ENCODE measurements at places on chromosomes 5 and 9.

DNA sequence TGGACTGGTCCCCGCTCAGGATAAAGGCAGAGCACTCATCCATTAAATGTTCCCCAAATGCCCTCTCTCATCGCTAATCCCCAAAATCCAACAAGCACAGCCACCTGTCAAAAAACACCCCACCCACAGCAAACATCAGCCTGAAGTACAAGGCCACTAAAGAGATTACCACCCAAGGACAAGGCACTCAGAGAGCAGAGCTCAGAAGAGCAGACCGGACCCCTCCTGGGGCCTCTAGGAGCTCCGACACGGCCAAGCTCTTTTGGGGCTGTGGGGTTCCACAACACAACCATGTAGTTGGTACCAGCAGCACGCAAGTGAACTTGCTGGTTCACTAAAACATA is 9.8 kb downstream of the VDAC1 start:
- no peak for DNase-seq

DNA sequence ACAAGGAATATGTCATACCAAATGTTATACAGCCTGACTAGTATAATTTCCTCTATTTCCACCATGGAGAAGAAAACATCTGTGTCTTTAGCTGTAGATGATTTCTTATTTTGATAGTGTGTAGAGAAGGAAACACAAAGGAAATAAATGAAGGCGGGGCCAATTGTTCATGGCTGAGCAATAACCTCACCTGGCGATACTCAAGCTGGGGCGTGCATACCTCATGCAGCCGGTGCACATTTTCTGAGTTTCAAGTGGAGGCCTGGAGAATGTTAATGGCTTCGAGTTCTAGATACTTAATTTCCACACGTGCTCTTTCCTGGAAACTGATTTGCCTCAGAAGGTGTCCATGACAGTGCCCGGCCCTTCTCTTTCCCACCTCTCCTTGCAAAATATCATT is 127.4 kb upstream of the TAF11L2 start:
- DNase-seq, result no peak

DNA sequence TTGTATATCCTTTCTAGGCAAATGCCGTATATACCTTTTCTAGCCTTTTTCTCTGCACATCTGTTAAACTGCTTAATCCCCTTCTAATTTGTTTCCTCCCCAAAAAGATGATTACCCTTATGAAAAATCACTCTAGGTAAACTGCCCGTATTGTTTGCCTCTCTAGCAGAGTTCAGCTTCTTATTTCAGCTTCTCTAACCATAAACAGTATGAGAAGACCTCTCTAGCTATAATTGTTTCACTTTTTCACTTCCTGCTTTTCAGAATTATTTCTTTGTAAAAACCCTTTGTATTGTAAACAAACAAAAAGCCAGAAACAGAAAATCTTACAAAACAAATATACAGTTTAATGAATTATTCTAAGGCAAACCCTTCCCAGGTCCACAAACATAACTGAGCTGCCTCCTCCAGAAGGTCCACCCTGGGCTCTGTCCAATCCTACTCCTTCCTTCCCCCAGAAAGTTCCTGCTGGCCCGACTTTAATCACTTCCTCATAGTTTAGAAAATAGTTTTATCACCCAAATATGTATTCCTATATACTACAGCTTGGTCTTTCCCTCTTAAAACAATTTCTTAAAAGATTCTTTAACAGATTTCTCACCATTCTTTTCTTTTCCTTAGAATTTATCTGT is 158.1 kb downstream of the FGF1 start:
- DNase-seq, result no peak

DNA sequence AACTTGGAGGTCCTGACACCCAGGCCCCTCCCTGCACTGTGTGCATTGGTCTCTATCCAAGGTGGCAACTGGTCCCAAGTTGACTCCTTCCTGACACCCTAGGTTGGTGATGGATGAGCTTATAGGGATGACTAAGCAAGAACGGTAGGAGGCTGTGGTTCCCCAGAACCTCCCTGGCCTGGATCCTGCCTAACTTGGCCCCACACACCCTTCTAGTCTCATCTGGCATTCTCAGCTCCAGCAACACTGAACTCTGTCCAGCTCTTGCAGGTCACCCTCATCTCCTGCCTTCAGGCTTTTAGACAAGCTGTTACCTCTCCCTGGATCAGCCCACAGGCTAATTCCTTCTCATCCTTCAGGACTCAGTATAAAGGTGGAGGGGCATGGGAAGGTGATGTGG is 16.5 kb downstream of the AQP3 start:
- DNase-seq, result no peak

DNA sequence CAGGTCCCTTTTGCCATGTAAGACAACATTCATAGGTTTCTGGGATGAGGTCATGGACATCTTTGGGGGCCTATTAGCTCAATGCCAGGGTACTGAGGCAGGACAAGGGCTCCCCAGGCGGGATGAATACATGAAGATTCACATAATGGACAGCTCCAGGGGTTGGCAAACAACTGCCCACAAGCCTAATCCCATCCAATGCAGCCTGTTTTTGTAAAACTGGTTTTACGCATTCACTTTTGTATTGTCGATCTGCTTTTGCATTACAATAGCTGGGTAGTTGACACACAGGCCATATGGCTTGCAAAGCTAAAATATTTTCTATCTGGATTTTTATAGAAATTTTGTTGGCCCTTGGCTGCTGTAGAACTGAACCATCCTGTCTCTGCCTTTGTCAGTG is 248.5 kb upstream of the PANK3 start:
- no peak for DNase-seq

DNA sequence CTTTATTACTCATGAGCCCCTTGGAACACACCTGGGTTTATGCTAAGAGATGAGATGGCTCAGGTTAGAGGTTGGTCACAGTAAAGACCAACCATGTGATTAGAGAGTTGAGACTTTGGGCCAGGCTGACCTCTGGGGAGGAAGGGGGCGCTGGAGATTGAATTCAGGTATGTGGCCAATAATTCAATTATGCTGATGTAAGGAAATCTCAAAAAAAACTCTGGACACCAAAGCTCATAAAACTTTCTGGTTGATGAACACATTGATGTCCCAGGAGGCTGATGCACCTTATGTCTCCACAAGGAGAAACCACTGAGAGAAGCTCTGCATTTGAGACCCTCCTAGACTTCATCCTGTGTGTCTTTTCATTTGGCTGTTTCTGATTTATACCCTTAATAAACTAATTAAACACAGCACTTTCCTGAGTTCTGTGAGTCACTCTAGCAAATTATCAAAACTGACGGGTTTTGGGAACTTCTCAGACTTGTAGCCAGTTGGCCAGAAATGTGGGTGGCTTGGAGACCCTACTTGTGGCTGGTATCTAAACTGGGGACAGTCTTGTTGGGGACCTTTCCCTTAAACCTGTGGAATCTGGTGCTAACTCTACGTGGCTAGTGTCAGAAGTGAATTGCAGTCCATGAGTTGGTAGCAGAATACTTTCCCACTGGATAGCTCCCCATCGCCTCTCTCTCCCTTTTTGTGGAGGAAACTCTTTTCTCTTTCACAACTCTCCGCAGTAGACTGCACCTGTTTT is 7.5 kb upstream of the CCL27 start:
- no peak for DNase-seq

- DNase-seq, result no peak
Observed at GRCh38 chr9:122309861-122310260, 45.2 kb downstream of the MRRF start.

- DNase-seq, result no peak
Observed at GRCh38 chr5:109938453-109938852, 248.7 kb downstream of the MAN2A1 start.

DNA sequence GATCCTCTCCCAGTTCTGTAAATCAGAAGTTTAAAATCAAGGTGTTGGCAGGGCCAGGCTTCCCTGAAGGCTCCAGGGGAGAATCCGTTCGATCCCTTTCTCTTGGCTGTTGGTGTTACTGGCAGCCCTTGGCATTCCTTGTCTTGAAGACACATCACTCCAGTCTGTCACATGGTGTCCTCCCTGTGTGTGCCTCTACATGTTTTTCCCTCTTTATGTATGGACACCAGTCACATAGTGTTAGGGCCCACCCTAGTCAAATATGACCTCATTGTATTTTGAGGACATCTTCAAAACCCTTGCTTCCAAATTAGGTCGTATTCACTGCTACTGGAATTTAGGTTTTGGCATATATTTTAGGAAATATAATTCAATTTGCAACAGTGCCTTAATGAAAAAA is 94.6 kb downstream of the RASEF start:
- DNase-seq, result no peak

DNA sequence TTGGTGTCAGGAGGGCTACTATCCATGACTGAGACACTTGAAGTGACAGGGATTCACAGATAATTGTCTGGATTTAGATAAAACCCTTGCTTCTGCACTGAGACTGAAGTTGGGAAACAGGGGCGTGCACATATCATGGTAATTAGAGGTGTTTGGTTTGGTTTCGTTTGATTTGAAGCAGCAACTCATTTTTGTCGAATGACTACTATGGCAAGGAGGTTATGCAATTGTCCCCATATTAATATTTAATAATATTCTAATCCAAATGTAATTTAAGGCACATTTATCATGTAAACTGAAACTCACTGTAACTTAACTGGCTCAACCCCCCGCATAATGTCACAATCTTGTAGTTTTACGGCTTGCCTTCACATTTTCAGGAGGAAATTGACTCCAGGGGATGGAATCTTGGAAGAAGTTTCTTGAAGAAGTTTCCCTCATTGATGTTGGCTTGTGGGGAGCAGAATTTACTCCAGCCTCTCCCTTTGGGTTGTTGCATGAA is 12.5 kb downstream of the ZNF366 start:
- no peak for DNase-seq

GRCh38 chr9:16624744-16625117 is 245.7 kb downstream of the BNC2 start:
- no peak for DNase-seq

DNA sequence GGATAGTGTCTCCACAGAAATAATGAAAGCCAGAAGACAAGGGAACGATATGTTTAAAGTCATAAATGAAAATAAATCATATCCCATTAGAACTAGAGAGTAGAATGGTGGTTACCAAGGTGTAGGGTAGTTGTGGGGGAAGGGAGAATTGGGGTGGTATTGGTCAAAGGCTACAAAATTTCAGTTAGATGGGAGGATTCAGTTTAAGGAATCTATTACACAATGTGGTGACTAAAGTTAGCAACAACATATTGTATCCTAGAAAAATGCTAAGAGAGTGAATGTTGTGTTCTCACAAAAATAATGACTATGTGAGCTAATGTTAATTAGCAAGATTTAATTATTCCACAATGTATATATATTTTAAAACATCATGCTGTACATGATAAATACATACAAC is 27.8 kb upstream of the LARP1 start:
- DNase-seq, result no peak

DNA sequence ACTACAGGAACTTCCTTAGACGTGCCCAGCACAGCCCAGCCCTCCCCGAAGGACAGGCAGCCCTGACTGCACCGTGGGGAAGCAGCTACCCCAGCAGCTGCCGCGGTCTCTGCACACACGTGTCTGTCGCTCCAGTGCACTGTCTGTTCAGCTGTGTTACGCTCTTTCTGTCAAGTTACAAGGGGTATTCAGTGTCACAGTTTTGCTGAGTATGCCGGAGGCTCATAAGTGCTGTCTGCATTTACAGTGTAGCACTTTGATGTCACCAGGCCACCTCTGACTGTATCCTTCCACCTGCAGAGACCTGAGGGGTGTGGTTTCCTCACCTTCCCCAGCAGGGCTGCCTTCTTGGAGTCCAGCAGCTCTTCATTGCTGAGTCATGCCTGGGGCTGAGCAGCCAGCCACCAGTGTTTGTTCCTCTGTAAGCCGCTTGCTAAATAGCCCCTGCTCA is 126.8 kb downstream of the EHMT1 start:
- no peak for DNase-seq

- DNase-seq, result no peak
Observed at GRCh38 chr9:133944746-133945135, 47.4 kb downstream of the VAV2 start.

- DNase-seq, result no peak
Observed at GRCh38 chr5:34045996-34046395, 3.0 kb upstream of the C1QTNF3 start.

- DNase-seq, result no peak
Observed at GRCh38 chr5:589588-589987, 22.6 kb upstream of the CEP72 start.

DNA sequence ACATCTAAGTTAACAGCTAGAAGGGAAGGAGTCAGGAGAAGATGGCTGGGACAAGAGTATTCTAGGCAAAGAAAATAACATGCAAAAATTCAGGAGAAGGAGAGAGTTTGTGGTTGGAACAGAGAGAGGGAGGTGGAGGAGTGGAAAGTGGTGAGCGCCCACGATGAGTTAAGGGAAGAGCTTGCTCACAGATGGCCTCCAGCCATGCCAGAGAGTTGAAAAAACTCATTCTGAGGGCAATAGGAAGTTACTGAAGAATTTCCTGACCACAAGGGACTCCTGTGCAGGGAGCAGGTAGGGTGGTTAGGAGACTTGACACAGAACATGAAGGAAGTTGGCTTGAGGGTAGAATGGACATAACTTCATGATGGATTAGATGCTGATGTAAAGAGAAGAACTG is 159.7 kb downstream of the DOCK2 start:
- DNase-seq, result no peak

- DNase-seq, result no peak
Observed at GRCh38 chr5:133122711-133123110, 70.9 kb downstream of the HSPA4 start.

GRCh38 chr5:99948850-99949249 is 586.3 kb upstream of the FAM174A start:
- no peak for DNase-seq

- DNase-seq, result no peak
Observed at GRCh38 chr9:7234144-7234543, 476.4 kb downstream of the KDM4C start.

DNA sequence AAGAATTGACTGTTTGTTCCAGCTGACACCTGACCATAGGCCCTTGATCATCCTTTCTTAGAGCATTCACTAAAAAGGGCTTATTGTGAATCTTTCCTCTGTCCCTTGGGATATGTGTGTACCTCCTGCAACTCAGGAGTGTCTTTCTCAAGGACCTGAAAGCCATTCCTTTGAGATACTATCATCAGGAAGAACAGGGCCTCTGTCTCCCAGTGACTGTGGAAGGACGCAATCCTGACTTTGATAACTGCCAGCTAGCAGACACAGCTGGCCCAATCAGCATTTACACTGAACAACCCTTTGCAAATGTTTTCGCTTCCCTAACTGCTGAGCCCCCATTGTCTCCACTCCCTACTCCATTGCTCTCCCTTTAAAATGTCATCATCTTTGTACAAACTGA is 144.4 kb downstream of the RMI1 start:
- DNase-seq, result no peak

DNA sequence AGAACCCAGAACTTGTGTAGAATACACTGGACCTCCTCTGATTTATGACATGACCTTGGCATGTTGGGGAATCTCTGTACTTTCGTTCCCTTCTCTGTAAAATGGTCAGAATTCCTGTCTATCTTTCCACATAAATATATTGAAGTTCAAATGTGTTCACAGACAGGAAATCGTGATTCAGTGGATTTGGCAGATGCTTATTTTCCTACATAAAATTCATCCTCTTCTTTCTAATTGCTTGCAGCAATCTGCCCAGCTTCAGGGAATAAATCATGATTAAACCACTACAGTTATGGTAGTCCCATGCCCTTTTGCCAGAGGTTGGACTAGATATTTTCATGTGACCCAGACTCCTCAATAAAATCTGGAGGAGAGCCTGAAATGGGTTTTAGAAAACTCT is 52.1 kb upstream of the ARL15 start:
- no peak for DNase-seq

All from NCI-H1436 (cell line).